Activated CD4-positive, alpha-beta T cell treated with anti-CD3 and anti-CD28 coated beads for 36 hours (primary cell): ENCODE measurements at places on chromosomes 2 and 18. TPM values are rescaled to one million over a fixed set of nuclear protein-coding genes. Genes with fewer than 3 reads are reported as not detected.

DNA sequence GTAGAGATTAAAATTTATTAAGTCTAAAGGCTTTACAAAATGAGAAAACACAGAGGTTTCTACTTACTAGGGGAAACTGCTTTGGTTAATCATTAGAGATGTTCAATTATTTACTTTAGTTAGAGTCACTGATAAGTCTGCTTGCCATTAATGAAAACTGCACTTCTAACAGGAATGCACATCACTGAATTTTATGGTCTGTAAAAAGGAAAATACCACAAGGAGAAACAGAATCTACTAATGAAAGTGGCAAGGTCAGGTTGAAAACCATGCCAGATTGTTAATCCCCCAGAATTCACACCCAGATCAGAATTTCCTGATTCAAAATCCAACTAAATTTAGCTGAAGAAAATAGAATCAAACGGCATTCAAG, 90.5 kb upstream of the GRB14 start:
- no peak overlapping the region for H3K4me3 ChIP-seq
- H3K36me3 ChIP-seq: no peaks in the 10 kb centered on the region
- DNase-seq: no peak
- no peak overlapping the region for H3K27ac ChIP-seq

GRCh38 chr2:234251326-234252271, 201.1 kb downstream of the SPP2 start:
- H3K36me3 ChIP-seq: no peaks in the 10 kb centered on the region
- DNase-seq: no peak

DNA sequence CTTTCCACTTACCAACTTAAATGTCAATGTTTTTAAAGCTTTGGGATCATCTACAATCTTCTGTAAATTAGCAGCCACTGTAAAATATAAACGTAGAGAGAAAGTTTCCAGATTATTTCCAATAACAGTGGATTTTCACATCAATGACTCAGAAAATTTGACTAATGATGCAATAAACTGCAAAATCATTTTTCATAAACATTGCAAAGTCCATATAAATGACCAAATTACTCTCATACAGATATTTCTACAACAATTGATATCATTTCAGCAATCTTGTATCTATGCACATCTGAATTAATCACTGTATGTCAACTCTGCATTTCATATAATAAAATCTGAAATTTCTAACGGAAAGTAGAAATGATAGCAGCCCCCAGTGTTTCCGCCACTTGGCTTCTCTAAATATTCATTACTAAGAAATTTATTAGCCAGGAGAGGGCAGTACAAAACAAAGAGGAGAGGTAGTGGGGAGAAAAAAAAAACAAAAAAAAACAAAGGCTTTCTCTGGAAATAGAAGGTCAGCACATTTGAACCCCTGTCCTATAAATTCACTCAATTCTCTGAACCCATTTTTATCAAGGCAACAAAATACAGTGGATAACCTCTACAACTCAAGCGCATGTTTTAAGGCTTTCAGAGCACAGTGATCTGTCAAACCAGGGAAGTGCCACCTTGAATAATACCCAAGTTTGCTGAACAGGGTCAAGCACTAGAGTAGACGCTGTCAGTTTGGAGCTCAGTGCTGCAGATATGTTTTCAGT, 282.6 kb downstream of the STK39 start:
- peaks cover 8% of the 10 kb centered on the region for H3K4me1 ChIP-seq
- H3K36me3 ChIP-seq: peaks cover 29% of the 10 kb centered on the region
- H3K27ac ChIP-seq: no peak overlapping the region
- no peak overlapping the region for H3K4me3 ChIP-seq
- H3K27me3 ChIP-seq: no peaks in the 10 kb centered on the region
- no peak for DNase-seq

GRCh38 chr2:55146263-55146662, 85.8 kb downstream of the CLHC1 start:
- no peak overlapping the region for H3K27ac ChIP-seq
- H3K36me3 ChIP-seq: no peaks in the 10 kb centered on the region
- no peak overlapping the region for H3K4me3 ChIP-seq
- no peak for DNase-seq

DNA sequence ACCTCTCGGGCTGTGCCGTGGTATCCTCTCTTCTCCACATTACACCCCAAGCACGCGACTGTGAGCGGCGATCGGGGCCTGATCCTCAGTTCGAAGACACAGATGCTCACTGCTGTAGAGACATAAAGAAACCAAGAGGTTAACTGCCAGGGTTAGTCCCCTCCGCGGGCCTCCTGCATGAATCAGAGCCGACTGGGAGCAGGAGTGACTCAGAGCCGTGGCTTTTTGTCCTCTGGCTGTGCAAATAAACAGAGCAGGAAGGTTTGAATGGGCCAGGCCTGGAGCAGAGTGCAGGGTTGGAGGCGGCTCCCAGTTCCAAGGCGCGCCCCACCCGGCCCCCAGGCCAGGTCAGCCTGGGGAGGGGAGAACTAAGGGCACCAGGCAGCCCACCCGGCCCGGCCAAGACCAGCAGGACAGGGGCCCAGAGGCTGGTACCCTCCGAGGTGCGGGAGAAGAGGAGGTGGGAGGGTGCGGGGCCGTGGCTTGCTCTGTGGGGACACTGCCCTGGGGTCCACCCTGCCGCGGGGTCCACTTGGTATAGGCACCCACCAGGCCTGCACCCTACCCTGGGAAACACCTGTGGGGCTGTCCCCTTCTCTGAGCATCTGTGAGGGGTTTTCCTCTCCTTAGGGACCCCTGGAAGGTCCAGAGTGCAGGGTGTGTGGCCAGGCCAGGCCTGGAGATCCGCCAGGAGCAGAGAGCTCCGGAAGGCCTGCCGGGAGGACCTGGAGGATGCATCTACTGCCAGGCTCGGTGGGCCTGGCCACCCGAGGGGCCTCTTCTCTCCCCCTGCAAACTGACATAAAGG, 16.5 kb downstream of the TWIST2 start:
- no peak overlapping the region for H3K4me3 ChIP-seq
- peaks cover 3% of the 10 kb centered on the region for H3K4me1 ChIP-seq
- H3K27ac ChIP-seq: no peak overlapping the region
- peak; percentile 85 for DNase-seq
- no peaks in the 10 kb centered on the region for H3K36me3 ChIP-seq
- peaks cover 6% of the 10 kb centered on the region for H3K27me3 ChIP-seq

- H3K4me1 ChIP-seq: peaks cover 5% of the 10 kb centered on the region
- H3K27ac ChIP-seq: no peak overlapping the region
- peaks cover 4% of the 10 kb centered on the region for H3K36me3 ChIP-seq
- no peak overlapping the region for H3K4me3 ChIP-seq
These were observed 148.5 kb downstream of the MGAT5 start for GRCh38 chr2:134402410-134402809.

DNA sequence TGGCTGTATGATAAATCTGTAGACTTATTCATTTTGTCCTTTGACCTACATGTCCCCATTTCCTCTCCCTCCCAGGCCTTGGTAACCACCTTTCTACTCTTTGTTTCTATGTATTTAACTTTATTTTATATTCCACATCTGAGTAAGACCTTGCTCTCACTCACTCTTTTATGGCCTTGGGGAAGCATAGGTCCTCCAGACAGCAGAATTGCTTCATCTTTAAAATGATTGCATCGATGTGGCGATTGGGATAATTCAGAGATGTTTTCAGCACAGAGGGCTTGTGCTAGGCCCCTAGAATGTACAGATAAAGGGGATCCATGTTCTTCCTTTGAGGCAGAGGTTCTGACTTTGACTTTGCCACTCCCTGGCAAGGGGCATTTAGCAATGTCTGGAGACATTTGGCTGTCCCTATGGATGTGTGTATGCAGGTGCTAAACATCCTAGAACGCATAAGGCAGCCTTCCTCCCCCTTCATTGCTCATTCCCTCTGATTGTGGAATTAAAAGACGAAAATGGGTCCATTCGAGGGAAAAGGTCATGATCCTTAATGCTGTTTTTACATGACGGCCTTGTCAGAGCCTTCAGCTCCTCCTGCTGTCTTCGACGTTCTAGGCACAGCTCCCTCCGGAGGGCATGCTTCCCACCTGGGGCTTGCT, 1.2 kb upstream of the GPR39 start:
- no peaks in the 10 kb centered on the region for H3K4me1 ChIP-seq
- no peak overlapping the region for H3K27ac ChIP-seq
- no peak overlapping the region for H3K4me3 ChIP-seq
- H3K36me3 ChIP-seq: peaks cover 1% of the 10 kb centered on the region

DNA sequence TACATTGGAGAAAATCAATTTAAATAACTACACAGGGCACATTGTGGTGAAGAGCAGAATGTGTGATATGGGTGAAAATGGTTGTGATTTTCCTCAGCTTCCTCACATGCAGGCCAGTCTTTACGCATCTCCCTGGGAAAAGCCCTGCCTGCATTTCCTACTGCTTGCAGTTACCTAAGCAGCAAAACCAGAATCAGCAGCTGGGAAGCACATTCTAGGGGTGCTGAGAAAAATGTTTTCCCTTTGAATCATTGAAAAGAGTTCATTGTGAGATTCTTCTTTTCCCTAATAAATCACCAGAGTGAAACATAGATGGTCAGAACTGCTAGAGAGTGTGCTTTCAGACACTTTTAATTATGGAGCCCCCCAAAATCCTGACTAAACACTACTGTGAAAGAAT, 656.0 kb downstream of the TDRD15 start:
- no peaks in the 10 kb centered on the region for H3K36me3 ChIP-seq
- H3K4me1 ChIP-seq: no peaks in the 10 kb centered on the region
- no peak for DNase-seq
- no peak overlapping the region for H3K4me3 ChIP-seq
- no peaks in the 10 kb centered on the region for H3K27me3 ChIP-seq

DNA sequence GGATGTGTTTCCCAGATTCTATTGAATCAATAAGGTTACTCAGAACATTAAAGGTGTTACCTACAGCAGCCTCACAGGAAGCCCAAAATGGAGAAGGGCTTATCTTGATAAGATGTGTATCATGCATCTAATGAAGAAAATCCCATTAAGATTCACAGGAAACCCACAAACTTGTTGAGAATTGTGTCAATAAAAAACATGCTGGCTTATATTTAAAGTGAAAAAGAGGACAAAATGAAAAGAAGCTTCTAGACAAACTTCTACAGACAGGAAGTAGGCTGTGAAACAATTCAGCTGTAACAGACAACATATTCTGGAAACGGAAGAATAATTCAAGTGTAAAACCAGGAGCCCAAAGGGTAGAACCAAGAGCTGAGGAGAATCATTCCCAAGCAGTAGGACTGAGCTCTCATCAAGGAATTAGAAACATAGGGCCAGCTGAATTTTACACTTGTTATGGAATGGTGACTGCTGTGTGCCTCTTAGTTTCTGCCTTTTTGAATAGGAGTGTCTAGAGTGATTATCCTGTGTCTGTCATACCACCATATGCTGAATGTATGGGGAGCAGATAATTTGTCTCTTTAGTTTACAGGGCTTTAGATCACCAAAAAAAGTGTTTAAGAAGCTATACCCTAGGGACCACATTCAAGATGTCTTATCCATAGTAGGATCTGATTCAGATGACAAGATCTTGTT, 9.6 kb downstream of the IMMT start:
- no peaks in the 10 kb centered on the region for H3K27me3 ChIP-seq
- H3K27ac ChIP-seq: peak overlapping the region; percentile 94
- H3K4me3 ChIP-seq: peak overlapping the region; percentile 61
- DNase-seq: no peak
- peaks cover 73% of the 10 kb centered on the region for H3K4me1 ChIP-seq

The MTLN gene
- 46.3 TPM for total RNA-seq

The ANKRD30BL gene
- not detected for total RNA-seq

The HOXD11 gene
- not detected for total RNA-seq
